HT-29 (cell line): ENCODE measurements at places on chromosomes 7 and 10.

GRCh38 chr10:103852189-103852711 is 3.1 kb downstream of the SH3PXD2A start:
- DNase-seq, result no peak

- no peak for DNase-seq
Measured at GRCh38 chr7:155256761-155257481, 40.8 kb upstream of the INSIG1 start.

DNA sequence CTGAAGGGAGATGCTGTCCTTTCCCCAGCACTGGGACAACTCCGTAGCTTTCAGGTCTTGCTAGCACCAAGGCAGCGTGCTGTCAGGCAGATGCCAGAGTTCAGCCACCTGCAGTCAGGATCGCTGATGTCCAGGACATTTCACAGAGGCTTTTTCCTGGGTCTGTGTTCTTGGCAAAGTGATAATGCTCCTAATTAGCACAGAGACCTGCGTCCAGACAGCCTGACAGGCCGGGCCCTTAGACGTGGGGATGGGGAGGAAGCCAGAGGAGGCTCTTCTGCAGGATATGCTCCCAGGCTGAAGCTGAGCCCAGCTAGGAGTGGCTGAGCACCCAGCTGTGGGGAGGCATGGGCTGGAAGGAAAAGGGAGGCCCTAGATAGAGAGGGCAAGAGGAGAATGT is 82.5 kb upstream of the TBX20 start:
- DNase-seq, result no peak

GRCh38 chr10:86967481-86967941 is 771 bp upstream of the ADIRF start:
- DNase-seq, result no peak

DNA sequence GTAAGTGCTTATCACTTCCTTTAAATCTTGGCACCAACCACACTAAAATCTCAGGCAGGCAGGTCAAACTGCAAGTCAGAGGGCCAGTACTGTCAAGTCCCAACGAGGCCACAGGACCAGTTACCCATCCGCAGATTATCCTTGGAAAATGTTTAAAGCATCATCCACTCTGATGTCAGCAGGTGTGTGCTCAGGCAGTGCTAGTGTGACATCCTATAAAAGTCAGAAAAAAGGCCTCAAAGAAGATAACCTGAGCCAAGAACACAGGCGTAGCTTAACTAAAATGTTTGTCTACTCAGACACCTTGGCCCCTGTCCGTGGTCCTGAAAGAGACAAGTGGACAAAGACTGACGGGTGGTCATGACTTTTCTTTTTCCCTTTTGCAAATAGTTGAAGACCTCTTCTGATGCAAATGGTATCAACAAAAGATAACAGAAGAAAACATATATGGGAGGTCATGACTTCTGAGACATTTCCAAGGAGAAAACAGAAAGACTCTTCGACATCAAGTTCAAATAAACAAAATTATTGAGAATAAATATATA is 309.3 kb downstream of the KCNMA1 start:
- DNase-seq, result peak; percentile 38

- DNase-seq, result no peak
Measured at GRCh38 chr7:92293896-92294590, 48.3 kb downstream of the ANKIB1 start.

- no peak for DNase-seq
Measured at GRCh38 chr7:75712517-75713361, 26.0 kb downstream of the HIP1 start.

GRCh38 chr7:5360451-5360850 is 63.2 kb downstream of the TNRC18 start:
- no peak for DNase-seq

DNA sequence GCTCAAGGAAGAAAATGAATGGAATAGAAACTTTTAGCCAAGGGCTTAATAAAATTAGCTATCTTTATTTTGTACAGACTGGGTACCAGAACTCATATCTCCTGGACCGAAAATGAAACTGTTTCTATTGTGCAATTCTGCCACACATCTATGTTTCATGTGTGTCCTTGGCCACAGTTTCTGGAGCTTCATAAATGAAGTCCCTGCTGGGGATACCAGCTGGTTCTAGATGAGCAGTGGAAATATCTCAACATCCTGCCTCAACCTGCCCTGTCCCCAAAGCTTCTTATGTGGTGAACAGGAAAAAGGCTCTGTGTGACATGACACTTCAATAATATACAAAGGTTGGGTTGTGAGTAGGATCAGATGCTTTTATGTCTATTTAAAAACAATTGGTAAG is 310.1 kb upstream of the SORCS1 start:
- DNase-seq, result no peak

- DNase-seq, result no peak
Measured at GRCh38 chr10:132419538-132420468, 22.8 kb downstream of the PWWP2B start.

GRCh38 chr7:106372126-106372525 is 87.3 kb upstream of the NAMPT start:
- DNase-seq, result no peak

DNA sequence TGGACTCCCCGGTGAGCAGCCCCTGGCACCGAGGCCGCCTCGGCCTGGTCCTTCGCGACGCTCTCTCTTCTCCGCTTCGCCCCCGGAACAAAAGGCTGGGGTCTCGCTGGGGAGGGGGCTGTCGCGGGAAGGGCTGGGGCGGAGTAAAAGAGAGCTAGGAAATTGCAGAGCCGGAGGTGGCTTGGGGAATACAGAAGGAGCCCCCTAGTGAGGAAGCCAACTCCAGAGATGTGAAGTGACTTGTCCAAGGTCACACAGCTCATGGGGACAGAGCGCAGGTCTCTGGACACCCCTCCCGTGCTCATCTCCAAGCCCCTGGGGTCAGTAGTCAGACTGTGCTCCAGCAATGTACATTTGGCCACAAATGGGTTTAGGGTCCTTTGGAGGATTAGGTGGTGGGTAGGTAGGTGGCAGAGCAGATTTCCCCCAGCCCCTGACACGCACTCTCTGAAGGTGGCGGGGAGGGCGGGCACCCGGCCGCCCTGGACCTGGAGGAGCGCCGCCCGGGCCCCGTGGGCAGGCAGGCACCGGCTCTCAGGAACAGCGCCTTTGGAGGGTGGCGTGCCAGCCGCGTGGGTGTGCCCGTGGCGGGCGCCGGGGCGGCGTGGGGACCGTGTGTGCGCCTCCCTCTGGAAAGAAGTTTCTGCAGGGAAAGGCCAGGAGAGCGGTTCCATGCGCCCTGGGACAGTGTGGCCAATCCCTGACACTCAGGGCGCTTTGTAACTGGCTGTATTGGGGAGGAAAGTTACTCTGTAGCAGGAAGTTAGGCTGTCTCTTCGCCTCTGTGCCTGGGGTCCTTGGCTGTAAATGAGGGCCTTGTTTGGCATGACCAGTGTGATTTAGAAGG is 910 bp downstream of the WIPF3 start:
- no peak for DNase-seq

GRCh38 chr7:82623812-82624211 is 180.2 kb upstream of the CACNA2D1 start:
- no peak for DNase-seq

GRCh38 chr10:120217736-120218135 is 239.3 kb upstream of the PLPP4 start:
- DNase-seq, result no peak

- DNase-seq, result no peak
Measured at GRCh38 chr10:18582803-18583202, 68.6 kb downstream of the NSUN6 start.

DNA sequence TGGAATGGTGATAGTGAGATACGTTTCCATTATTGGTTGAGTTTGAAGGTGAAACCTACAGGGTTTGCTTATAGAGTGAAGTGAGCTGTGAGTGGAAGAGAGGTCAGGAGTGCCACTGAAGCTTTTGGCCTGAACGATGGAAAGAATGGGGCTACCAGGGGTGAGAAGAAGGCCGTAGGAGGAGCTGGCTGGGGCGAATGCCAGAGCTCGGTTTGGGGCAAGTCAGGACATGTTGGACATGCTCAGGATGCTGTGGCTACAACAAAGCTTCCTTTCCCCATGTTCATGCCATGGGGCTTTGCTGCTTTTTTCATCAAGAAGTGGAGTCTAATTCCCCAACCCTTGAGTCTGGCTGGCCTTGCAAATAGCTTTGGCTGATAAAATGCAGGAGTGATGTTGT is 253.7 kb downstream of the GLRX3 start:
- DNase-seq, result no peak

DNA sequence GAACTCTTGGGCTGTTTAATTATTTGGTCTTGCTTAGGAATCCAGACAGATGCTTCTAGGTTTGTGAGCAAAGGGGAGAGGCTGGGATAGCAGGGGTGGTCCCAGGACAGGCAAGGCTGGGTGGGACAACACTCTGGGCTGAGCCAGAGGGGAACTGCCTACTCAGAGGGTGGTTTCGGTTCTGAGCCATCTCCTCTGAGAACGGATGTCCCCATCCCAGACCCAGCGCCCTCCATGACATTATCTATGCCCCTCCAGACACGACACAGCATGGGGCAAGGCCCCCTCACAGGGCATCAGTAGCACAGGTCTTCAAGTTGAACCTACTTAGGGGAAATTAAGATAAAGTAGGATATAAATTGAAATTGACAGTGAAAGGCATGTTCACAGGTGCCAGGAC is 7.1 kb downstream of the ASB10 start:
- no peak for DNase-seq

- no peak for DNase-seq
Measured at GRCh38 chr10:5492322-5492855, 7.0 kb downstream of the CALML5 start.

GRCh38 chr10:97321032-97321803 is 2.1 kb downstream of the FRAT1 start:
- no peak for DNase-seq

- DNase-seq, result no peak
Measured at GRCh38 chr10:88996927-88997326, 6.3 kb downstream of the FAS start.

GRCh38 chr10:72162978-72163377 is 52.8 kb upstream of the ANAPC16 start:
- DNase-seq, result no peak

DNA sequence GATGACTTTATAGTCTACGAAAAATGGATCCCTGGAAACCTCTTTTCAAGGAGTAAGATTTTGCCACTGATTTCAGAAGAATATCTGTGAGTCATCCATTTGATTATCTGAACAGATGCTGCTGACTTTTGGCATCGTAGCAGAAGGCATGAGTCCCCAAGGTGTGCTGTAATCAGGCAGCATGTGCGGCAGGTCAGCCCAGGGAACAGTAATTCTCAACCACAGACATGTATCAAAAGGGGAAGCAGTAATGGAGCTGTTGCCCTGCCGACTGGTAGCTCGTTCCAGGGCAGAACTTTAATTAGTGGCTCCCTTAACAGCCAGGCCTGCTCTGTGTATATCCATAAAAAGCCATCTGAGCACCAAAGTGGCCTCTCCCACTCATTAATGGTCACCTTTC is 5.7 kb upstream of the VWC2 start:
- no peak for DNase-seq

- DNase-seq, result peak; percentile 34
Measured at GRCh38 chr7:149228831-149229471, 10.5 kb upstream of the ZNF212 start.

GRCh38 chr7:18558503-18558902 is 63.0 kb downstream of the HDAC9 start:
- DNase-seq, result no peak

DNA sequence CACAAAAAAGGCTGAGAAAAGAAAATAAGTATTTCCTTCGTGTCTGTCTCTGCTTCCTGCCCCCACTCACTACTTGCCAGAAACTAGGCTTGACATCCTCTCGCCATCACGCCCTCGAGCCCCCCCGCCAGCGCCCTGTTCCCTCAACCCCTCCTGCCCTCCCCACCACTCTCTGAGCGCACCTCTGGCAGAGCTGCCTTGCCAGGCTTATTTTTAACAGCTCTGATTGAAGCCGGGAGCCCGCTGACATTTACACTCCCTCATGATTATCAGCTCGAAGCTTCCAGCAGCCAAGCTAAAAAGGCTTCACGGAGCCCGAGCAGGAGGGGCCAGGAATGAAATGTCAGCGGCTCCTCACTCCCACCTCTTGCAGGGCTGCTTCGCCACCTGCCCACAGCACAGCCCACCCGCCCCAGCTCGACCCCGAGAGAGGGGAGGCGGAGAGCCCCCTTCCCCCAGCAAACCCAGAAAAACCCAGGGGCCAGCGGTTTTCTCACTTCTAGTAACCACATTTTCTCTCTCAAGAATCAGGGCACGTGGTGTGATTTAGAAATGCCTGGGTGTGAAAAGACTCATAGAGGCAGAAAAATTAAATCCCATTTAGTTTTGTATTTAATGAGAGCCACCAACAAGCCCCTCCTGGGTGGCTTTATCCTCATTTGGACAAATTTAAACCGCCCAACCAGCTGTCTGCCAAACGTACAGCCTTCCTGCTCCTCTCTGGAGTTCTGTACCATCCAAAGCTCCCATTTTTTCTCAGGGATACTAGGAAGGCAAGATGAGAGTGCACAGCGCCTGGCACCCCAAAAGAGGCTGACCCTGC is 89.3 kb downstream of the SLIT1 start:
- DNase-seq, result no peak

DNA sequence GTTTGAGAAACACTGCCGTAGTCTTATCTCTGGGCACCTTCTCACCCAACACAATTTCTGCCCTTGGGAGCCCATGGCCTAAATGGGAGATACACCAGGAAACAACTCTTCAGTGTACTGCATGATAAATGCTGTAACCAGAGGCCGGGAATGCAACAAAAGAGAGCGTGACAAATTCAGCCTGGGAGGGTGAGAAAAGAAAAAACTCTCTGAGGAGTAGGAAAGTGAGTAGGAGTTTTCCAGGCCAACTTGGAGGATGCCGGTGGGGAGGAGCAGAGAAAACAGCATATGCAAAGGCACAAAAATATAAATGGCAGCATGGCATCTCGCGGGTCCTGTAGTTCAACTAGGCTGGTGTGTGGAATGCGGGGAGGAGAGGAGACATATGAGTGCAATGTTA is 624.5 kb downstream of the PARD3 start:
- DNase-seq, result no peak

DNA sequence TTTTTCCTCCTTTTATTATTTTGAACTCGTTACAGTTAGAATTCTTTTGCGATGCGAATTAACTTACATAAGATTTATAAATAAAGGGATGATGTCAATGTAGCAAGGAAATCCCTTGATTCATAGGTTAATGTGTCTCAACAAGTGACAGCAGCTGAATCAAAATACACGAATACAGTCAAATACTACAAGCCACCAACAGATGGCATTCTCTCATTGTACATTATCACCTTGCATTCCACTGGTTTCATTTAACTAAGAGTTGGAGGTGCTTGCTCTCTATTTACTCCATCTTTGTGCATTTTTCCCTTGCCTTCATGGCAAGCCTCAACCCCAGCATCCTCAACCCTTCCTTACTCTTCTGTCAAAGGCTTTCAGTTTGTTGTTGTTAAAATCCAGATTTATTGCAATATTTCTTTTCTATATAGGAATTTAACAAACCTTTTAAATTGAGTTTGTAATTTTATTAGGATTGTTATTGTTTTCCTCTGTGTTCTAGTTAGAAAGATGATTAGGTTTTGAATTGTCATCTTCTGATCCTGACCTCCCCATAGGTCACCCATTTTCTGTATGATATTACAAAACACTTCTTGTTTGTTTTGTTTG is 78.3 kb downstream of the SLC25A40 start:
- peak; percentile 82 for DNase-seq

- no peak for DNase-seq
Measured at GRCh38 chr10:20271490-20271889, 455.3 kb downstream of the PLXDC2 start.
